Bronchial smooth muscle cell (primary cell): ENCODE measurements at places on chromosomes 3 and 15. TPM values are rescaled to one million over a fixed set of nuclear protein-coding genes. Genes with fewer than 3 reads are reported as not detected.

Gene CP
- total RNA-seq: 0.52 TPM in 1 of 2 replicates, not detected in the other

Gene SMCO1
- not detected in 2 replicates for total RNA-seq

Gene TM4SF18
- under 0.01 TPM in 1 of 2 replicates, not detected in the other for total RNA-seq

Gene LTK
- 0.17 and 0.63 TPM in 2 replicates for total RNA-seq
